Transverse colon (tissue), 4 donors: ENCODE measurements at places on chromosomes 3 and 15. TPM values are rescaled to one million over a fixed set of nuclear protein-coding genes. Genes with fewer than 3 reads are reported as not detected.

TLR9 gene
- total RNA-seq = 0.16 TPM

FANCD2OS gene
- not detected for total RNA-seq

CCR8 gene
- total RNA-seq = not detected

LRRIQ4 gene
- total RNA-seq = not detected

GRCh38 chr3:12591997-12592715 lies 35.3 kb downstream of the MKRN2 start:
- peaks cover 29% of the 10 kb centered on the region for H3K36me3 ChIP-seq

DNA sequence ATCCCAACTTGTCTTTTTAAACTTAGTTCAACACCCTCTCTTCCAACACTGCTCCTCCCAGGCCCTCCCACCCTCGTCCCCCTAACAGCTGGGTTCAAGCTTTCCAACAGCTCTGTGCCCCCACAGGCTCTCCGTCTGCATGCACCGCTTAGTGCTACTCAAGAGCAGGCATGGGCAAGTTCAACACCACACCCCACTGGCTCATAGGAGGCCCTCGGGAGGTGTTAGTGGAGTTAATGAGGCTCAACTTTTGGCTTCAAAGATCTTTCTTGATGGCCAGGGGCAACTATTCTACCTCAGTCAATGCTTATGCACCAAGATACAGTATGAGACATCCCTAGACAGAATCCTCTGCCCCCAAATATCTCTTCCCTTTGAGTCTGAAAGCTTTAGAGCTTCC lies 114.4 kb downstream of the ANP32A start:
- no peak overlapping the region for H3K27ac ChIP-seq
- H3K36me3 ChIP-seq = no peaks in the 10 kb centered on the region
- H3K27me3 ChIP-seq = no peaks in the 10 kb centered on the region
- peaks cover 4% of the 10 kb centered on the region for H3K4me1 ChIP-seq
- no peak for DNase-seq

GRCh38 chr3:53255423-53255774 lies 423 bp downstream of the TKT start:
- peak overlapping the region; percentile 86 for H3K4me3 ChIP-seq
- H3K4me1 ChIP-seq = peaks cover 40% of the 10 kb centered on the region
- DNase-seq = peak; percentile 37
- H3K27me3 ChIP-seq = no peaks in the 10 kb centered on the region
- no peaks in the 10 kb centered on the region for H3K36me3 ChIP-seq

- H3K4me1 ChIP-seq = no peaks in the 10 kb centered on the region
- H3K36me3 ChIP-seq = no peaks in the 10 kb centered on the region
- DNase-seq = no peak
- no peak overlapping the region for H3K27ac ChIP-seq
- H3K27me3 ChIP-seq = no peaks in the 10 kb centered on the region
Observed at GRCh38 chr3:179286331-179286730, 35.4 kb upstream of the KCNMB3 start.

DNA sequence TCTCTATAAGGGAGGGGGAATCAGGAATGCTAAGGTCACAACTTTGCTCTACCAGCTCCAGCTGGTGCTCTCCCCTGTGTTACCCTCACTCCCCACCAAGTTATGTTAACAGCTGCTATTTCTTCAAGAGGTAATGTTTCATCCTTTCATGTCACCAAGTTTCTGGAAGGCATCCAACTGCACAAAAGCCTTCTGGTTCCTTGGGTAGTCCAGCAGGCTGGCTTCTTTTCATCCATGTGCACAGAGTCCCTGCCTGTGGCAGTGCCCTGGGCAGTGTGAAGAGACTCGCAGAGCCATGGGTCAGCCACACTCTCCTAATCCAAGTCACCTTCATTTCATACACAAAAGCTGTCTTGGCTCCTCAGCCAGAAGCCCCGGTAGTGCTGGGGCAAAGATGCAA lies 737.5 kb upstream of the LMCD1 start:
- no peak overlapping the region for H3K27ac ChIP-seq
- H3K4me3 ChIP-seq = no peak overlapping the region
- DNase-seq = no peak

GRCh38 chr3:157872902-157873301 lies 233.3 kb downstream of the SHOX2 start:
- H3K27ac ChIP-seq = no peak overlapping the region
- DNase-seq = no peak
- no peak overlapping the region for H3K4me3 ChIP-seq
- no peaks in the 10 kb centered on the region for H3K4me1 ChIP-seq
- H3K36me3 ChIP-seq = no peaks in the 10 kb centered on the region
- no peaks in the 10 kb centered on the region for H3K27me3 ChIP-seq
